Mesenteric fat pad (tissue), 1 donor: ENCODE measurements at places on chromosomes 4 and X.

GRCh38 chrX:153624196-153625091 is 22.6 kb upstream of the DUSP9 start:
- DNase-seq, result no peak

DNA sequence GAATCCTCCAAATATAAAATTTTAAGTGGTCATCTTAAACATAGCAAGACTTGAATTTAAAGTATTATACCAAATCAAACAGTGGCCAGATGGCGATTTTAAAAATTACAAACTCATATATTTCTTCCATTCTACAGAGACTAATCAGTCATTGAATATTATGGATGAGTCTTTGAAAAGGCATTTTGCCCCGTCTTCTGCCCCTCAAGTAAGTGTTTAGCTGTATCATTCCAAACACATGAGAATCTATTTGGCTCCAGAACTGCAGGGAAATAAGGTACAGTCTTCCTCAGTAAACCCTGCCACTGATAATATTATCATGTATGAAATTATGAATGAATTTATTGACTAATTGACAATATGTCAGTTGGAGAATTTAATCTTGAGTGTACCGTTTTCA is 191.0 kb downstream of the SLC7A11 start:
- no peak for DNase-seq

GRCh38 chr4:101914761-101915160 is 124.2 kb downstream of the BANK1 start:
- DNase-seq, result no peak

- DNase-seq, result no peak
Measured at GRCh38 chr4:170716868-170717267, 627.1 kb upstream of the AADAT start.

GRCh38 chrX:41728125-41728524 is 4.1 kb downstream of the GPR82 start:
- DNase-seq, result no peak

DNA sequence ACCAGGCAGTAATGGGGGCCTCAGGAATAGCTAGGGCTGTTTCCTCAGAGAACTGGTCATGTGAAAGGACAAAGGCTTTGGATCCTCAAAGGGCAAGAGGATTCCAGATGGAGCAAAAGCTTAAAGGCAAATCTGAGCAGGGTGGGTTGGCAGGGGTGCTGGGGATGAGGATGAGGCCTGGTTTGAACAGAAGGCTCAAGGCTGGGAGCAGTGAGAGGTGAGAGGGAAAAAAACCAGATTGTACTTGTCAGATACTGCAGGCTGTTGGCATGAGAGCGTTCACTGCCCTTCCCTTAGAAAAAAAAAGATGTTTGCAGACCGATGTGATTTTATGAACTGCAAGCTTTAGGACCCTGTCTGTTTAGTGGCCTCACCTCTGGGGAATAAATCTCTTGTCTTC is 75.3 kb upstream of the PLAC1 start:
- DNase-seq, result no peak

DNA sequence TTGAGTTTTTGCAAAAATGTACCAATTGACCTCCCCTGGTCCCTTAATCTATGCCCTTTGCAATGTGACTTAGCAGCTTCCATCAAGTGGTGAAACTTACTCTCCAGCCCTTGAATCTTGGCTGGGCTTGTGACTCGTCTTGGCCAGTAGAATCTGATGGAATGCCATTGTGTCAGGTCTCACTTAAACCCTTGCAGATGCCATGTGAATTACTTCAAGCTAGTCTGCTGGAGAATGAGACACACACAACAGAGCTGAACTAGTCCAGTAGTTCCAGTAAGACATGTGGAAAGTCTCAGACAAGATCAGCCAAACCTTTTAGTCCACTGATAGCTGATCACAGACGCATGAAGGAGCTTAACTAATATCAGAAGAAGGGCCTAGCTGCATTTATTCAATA is 567.8 kb upstream of the CPEB2 start:
- DNase-seq, result no peak

GRCh38 chr4:162272215-162272614 is 108.4 kb upstream of the FSTL5 start:
- DNase-seq, result no peak

DNA sequence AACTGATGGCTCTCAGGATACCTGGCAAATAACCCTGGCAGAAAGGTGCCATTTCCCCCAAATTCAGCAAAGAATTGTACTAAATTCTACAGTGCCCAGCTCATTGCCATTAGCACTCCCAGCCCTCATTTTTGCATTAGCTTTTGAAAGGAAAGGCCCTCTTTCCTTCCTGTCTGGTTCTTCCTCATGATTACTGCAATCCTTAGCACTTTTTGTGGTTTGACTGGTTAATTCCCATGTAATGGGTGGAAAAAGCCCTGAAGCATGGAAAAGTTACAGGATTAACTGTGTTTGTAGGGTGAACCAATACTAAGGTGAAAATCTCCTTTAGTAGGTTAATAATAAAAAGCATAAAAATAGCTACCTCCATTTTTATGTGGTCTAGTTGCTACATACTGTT is 139.5 kb downstream of the NPNT start:
- no peak for DNase-seq

DNA sequence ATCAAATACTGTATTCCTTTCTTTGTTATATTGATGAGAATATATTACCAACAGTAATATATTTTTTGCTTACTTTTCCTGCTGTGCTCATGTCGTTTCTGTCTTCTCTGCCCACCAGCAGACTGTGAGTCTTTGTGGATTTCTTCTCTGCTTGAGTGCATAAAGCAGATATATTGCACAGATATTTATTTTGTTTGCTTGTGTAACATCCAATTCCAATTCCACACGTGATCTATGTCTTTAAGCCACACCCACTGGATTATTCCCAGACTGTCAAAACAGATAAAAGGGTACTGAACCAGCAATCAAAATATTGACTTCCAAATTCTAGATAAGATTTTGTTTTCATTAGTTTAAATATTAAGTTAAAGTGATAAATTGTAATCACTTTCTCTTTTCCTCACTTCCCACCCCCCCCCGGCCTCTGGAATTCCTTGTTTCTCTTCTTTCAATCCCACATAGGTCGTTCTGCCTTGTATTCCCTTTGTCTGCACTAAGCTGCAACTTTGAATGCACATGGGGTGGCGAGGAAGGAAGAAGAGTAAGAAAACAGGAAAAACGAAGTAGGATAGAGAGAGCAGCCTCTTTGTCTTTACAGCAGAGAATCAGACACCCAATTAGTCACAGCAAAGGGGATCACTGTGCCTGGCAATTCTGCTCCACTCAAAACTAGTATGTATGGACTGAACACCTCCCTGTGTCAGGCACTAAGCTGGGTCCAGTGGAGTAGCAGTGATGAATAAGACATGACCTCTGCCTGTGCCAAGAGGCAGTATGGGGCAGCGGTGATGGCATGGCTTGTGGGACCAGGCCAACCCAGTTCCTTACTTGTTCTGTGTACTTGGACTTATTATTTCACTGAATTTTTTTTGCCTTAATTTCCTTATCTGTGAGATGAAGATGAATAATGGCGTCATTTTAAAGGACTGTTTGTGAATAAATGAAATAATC is at the start of gene ADH1B:
Gene ADH1B (minus strand): TSS at position 161 of the 951 bp plus-strand sequence. CDS start 70 bp downstream, at position 91.
- no peak for DNase-seq

DNA sequence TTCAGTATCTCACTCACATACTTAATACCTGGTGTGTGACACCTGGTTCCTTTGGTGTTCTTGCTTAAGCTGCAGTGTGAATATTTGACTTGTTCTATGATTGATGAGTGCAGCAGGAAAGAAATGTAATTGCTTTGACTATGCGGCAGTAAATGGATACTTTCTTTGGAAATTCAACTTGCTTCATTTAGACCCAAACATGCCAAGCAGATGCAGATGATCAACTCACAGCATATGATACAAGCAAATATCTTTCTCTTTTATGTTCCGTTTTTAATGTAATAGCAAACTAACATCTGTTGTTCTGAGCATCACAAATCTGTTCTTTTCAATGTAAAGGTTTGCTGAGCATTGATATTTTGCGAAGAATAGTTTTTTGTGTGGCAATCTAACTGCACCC is 549.5 kb downstream of the C4orf33 start:
- DNase-seq, result no peak

GRCh38 chr4:38386005-38386551 is 277.9 kb upstream of the KLF3 start:
- no peak for DNase-seq

GRCh38 chr4:167688660-167689142 is 403.6 kb upstream of the ANXA10 start:
- no peak for DNase-seq

DNA sequence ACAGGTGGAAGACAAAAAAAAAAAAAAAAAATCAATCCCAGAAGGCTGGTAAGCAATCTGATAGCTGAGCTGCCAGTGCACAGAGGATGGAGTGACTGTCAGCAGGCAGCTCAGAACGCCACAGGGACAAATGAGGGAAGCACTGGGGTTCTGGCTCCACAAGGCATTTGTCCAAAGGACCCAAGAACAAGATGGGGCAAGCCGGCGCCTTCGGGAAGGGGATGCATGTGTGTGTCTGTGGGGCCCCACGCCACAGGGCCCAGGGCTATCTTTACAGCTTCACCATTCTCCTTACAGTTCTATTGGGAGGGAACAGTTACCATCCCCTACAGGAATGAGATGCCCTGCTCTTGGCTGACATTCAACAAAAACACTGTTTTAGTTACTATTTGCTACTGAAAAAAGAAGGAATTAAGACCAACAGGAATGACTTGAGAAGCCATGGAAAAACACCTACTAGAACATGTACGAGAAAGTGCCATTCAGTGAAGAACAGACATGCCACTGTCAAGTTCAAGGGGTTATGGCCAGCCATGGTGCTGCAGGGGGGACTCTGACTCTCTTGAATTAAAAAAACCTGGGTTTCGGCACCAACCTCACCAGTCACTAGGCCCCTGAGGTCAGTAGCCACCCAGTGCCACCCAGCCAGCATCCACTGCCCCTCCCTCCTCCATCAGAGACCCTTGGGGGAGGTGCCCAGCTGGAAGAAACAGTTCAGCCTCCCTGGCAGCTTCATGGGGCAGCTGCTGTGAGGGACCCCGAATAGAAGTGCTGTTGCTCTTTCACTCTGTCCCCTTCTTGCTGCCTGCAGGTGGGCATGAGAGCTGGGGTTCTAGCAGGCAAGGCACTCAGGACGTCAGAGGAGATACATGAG is 18.5 kb downstream of the WDR1 start:
- DNase-seq, result no peak

- DNase-seq, result no peak
Measured at GRCh38 chr4:72319601-72320021, 249.4 kb downstream of the ADAMTS3 start.

DNA sequence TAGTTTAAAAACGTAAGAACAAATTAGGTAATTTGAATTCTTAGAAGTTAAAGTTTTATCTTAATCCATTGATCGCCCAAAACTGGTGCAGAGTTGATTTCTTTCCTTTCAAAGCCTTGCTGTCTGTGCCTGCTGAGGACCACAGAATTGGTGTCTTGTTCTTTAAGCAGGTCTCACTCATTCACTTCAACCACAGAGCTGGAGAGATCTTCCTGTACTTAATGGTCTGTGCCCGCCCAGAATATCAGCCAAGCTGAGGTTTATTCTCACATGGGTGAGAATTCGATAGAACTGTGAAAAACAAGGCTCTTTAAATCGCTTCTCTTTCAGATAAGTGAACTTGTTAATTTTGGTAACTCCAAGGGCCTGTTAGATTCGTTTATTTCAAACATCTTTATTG is 31.6 kb downstream of the DCUN1D4 start:
- no peak for DNase-seq

- no peak for DNase-seq
Measured at GRCh38 chr4:41456559-41457101, 81.3 kb upstream of the LIMCH1 start.

GRCh38 chr4:3200423-3201090 is 48.4 kb upstream of the MSANTD1 start:
- DNase-seq, result peak; percentile 62

- DNase-seq, result no peak
Measured at GRCh38 chrX:123745511-123745910, 12.7 kb upstream of the THOC2 start.

DNA sequence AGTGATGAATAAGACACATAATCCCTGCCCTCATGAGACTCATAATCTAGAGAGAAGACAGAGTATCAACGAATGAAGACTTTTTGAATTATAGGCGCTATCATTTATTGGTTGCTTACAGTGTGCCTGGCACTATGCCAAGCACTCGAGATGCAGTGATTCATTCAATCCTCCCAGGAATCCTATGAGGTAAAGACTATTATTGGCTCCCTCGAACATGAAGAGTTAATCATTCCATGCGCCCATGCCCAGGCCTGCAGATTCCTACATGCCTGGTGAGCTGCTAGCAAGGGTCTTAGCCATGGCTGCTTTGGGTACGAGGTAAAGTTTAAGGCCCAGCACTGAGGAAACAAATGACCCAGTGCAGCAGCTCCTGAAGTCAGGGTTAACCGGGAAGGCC is 47.0 kb downstream of the TEX13B start:
- no peak for DNase-seq

- DNase-seq, result no peak
Measured at GRCh38 chrX:45508454-45508853, 307.8 kb upstream of the DIPK2B start.

- no peak for DNase-seq
Measured at GRCh38 chr4:128249787-128250668, 37.6 kb downstream of the PGRMC2 start.

- DNase-seq, result no peak
Measured at GRCh38 chr4:29453303-29453820, 1266.8 kb upstream of the PCDH7 start.

- DNase-seq, result no peak
Measured at GRCh38 chrX:95640226-95640625, 1044.4 kb upstream of the DIAPH2 start.

DNA sequence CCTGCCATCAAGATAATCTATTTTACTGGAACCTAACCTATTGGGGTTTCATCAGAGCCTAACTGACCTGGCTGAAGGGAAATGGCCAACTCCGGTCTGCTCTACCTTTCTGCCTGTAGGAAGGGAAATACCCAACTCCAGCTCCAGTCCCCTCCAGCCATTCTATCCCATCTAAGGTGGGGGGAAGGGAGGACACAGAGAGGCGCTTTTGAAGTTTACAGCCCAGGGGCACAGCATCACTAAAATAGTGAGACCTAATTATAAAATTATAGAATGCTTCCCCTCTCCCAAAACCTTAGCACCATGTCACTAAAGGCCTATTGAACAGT is 27.8 kb upstream of the ACSL4 start:
- DNase-seq, result no peak

DNA sequence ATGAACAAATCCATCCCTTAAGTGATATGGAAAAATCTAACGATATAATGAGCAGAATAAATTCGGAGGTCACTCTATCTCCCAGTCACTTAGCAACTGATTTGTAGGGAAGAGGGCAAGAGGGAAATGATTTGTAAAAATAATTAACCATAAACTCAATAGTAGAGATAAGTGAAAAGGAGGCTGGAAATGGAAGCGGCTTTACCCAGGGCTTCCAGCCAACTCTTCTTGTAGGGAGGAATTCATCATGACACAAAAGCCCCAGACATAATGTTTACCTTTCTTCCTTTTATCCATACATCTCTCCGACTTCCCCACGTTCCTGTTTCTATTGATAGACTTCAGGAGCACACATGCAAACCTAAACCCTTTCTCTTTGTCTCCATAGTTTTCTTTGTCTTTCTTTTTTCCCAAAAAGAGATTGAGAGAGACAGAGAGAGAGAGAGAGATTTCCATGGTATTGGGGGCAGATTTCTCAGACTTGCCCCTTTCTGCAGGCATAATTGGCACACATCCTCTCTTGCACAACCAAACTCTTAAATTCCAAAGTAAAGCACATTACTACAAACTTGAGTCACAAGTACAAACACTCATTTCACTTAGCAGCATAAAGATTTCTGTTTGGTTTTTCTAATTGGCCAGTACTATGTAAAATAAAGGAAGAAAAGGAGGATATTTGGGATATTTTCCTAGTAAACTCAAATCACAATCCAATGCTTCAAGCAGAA is 140.9 kb downstream of the MAPK10 start:
- no peak for DNase-seq
